ENCODE measurements at places on chromosomes 2 and 18.

DNA sequence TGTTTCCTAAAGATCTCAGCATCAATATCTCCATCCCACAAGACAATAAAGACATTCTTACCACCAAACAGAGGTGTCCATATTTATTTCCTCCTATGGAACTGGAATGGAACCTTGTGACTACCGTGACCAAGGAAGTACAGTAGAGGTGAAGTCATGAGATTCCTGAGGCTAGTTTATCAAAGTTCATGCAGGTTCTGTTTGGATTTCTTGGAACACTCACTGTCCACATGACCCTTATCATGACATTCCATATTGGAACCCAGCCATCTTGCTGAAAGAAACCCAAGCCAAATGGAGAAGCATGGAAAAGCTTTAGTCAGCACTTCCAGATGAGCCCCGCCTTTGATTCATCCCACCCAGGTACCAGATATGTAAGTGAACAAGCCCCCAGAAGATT lies 516.0 kb upstream of the POU3F3 start:
- no peak for DNase-seq

GRCh38 chr2:78521938-78522337 lies 503.6 kb upstream of the REG3G start:
- DNase-seq: no peak

DNA sequence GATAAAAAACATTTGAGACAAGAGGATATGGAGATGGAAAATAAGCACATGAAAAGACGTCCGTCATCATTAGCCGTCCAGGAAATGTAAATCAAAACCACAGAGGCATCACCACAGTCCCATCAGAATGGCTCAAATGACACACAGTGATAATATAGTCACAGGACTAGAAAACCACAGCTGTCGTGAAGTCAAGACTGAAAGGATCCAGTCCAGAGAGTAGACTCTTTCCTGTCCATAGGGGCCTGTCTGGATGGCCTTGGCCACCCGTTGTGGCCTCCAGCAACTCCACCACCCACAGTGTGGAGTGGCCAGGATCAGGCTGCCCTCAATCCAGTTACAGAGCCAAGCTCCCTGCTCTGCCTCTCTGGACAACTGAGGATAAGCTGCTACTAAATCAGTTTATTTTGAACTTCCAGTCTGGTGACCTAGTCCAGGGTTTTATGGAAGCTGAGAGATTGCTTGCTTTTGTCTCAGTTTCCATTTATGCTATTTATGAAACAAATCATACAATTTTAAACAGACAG lies 60.4 kb downstream of the RHOB start:
- DNase-seq: no peak

GRCh38 chr2:37415128-37415820 lies 70.8 kb downstream of the QPCT start:
- no peak for DNase-seq

DNA sequence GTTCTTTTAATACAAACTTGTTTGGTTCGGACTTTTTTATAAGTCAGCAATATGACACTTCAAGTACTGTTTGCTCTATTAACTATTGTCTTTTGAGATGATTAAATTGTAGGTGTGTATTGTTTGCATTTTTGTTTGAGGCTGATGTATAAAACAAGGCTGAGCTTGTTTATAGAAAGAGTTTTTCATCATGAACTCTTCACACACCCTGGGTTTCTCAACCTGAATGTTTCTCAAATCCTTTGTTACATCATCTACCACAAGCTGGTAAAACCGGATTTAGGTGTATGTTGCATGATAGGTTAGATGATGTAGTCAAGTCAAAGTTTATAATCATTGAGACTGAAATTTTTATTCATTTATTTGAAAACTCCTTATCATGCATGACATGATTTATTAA lies 335.2 kb upstream of the LRATD1 start:
- no peak for DNase-seq

DNA sequence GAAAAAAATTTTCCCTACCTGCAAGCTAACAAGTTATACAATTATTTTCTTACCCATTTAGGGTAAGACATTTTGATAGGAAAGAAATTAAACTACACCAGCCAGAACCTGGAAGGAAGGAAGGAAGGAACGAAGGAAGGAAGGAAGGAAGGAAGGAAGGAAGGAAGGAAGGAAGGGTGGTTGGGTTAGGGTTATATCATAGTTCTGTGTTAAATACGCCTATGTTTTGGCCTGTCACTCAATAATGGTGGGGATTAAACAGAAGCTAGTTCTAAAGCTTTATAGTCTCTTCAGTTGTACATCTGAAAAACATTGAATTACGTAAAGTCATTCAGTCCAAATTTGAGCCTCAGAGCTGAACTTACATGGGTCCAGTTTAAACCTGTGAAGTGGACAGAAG lies 74.9 kb upstream of the DNMT3A start:
- DNase-seq: no peak

DNA sequence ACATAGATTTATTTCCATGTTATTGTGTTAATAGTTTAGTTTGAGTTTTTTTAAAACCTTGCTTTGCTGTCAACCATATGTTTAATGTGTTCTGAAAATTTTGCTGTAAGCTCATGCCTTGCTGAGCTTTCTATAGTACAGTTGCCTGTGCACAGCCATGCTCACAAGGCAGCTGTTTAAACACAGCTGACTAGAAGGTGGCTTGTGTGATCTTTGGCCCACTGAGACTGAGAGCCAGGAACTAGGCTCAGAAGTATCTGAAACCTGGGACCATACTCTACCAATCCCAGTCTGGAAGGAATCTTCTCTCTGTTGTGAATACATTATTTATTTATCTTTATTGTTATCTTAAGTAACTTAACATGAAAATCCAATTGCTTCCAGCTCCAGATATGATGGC lies 350.5 kb downstream of the KIAA1328 start:
- no peak for DNase-seq

GRCh38 chr2:179355881-179356280 lies 91.2 kb upstream of the SESTD1 start:
- DNase-seq: no peak
